ENCODE measurements at places on chromosomes 13 and 19.
A peak's percentile ranks its signal among the peaks of the same experiment; 100 is the strongest.

- no peak for DNase-seq
Observed at GRCh38 chr19:43720936-43721335, 5.1 kb downstream of the IRGC start.

DNA sequence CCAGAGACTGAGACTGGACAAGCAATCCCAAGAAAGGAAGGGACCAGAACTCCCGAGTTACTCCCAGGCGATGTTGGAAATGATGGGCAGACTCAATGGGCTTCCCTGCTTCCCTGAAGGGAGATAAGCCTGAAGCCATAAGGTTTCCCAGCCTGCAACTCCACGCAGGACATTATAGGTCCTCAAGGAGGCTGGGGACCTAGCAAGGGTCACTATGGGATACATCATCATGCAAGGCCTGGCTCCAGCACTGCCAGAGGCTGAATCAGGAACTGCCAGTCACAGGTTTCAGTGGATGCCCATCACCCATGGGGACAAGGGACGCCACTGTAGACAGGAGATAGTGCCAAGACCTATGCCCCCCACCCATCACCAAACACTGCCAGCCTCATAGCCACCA is 338.7 kb downstream of the IRS2 start:
- DNase-seq: no peak

- no peak for DNase-seq
Observed at GRCh38 chr13:28099396-28100149, 803 bp downstream of the FLT3 start.

DNA sequence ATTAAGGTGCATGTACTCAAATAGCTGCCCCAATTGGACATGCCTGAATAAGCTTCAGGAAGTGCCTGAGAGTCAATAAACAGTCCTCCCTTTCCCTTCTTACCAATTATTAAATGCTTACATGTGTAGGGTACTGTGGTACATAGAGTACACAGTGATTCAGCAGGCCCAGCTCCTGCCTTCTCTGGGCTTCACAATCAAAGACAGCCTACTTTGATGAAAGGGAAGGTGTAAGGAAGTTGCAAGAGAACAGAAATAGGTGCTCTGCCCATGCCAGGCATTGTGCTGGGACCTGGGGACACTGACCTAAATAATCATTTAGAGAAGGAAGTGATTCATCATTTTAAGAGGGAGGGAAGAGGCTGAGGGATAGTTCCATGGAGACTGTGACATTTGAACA is 17.2 kb downstream of the FRY start:
- DNase-seq: no peak

DNA sequence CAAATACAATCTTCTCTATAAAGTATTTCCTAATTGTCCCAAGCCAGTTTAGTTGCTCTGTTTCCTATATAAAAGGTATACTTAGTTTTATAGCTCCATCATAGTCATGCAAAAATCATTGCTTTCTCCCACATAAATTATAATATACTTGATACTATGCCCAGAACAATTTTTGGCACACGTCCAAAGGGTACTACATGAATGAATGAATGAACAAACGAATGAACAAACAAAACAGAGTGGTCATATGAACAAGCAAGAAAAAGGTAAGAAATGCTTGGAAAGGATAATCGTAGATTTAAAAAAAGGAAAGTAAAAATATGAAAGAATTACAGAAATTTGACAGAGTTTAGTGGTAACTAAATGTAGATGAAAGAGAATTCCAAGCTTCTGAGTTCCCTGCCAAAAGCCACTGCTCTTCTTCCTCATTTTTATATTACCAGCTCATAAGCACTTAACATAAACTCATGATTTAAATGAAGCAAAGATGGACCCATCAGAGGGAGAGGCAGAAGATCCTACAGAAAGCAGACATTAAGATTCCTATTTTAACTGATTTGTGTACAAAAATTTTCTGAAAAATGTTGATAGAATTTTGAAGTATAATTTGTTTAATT is 123.2 kb downstream of the ENOX1 start:
- no peak for DNase-seq

- no peak for DNase-seq
Observed at GRCh38 chr13:68850160-68850559, 1257.5 kb upstream of the ATXN8OS start.

DNA sequence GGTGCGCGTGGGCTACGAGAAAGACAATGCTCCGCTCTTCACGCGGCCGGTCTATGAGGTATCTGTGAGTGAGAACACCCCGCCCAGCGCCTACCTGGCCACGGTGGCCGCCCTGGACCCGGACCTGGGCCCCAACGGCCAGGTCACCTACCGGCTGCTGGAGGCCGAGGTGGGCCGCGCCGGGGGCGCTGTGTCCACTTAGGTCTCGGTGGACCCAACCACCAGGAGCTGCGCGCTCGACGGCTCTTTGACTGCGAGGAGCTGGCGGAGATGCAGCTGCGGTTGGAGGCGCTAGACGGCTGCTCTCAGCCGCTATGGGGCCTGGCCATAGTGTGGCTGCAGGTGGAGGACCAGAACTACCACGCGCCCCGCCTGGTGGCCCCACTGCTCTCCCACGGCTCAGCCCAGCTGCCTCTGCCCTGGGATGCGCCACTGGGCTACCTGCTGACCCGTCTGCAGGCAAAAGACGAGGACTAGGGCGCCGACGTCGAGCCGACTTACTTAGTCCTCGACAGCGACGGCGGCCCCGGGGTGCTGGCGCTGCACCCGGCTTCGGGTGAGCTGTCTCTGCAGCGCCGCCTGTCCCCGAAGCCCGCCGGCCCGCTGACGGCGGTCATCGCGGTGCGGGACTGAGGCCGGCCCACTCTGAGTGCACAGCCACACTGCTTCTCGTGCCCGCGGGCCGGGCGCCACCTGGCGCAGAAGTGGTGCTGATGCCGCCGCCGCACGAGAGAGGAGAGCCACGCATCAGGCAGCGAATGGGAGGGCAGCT is 173.0 kb downstream of the OLFM4 start:
- no peak for DNase-seq

DNA sequence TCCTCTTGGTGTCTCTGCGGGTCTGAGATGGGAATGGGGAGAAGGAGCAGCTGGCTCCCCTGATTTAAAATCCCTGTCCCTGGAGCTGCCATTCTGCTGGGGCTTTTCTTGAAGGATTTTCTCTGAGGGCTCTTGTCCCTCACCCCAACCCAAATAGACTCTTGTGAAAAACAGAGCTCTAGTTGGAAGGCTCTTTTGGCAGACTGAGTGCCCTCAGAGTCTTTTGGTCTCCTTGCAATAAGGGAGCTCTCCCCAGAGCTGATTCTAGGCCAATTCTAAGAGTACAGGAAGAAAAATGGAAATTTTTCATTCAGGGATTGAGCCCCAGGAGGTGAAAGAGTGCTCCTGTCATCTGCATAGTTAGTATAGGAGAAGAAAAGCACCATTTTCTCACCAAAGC is 238.3 kb downstream of the COG6 start:
- no peak for DNase-seq

GRCh38 chr19:7924241-7924640 is 1.7 kb downstream of the CTXN1 start:
- DNase-seq: no peak

GRCh38 chr19:33878910-33879810 is 82.5 kb downstream of the KCTD15 start:
- DNase-seq: no peak

GRCh38 chr13:40402931-40403431 is 263.5 kb downstream of the FOXO1 start:
- no peak for DNase-seq

GRCh38 chr13:74706801-74707200 is 572.6 kb upstream of the KLF12 start:
- DNase-seq: no peak

DNA sequence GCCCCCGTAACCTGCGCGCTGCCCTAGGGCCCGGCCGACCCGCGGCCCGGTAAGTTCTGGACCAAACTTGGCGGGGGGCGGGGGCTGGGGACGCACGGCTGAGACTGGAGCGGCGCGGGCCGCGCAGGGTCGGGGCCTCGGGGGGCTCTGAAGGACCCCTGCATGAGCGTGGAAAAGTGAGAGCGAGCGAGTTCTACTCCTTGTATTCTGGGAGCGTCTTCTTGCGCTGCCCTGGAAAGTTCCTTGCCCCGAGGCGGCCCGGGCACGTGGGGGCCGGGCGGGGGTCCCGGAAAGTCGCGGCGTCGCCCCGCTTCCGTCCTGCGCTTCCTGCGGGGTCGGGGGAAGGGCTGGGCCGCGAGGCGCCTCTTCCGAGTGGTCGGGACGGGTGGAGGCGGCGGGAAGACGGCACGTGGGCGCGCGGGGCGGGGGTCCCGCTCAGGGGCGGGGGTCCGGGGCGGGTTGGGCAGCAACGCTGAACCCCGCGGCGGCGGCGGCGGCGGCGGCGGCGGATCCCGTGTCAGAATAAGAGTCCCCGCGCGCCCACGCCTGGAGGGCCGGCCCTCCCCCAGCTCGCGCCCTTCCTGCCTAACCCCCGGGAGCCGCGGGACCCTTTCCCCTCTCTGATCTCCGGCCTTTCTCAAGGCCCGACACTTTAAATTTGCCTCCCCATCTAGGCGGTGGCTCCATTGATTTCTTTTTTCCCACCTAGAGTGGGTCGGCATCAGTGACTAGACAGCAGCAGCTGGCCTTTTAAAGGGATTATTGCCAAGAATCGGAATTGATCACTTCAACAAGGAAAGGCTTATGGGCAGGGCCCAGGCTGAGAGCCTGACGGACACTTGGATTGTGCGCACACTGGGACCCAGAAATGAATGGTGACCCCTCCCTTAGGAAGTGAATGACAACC is 749 bp downstream of the GATAD2A start:
- DNase-seq: peak; percentile 52

- DNase-seq: no peak
Observed at GRCh38 chr19:17684256-17684655, 3.9 kb downstream of the UNC13A start.

GRCh38 chr19:53537521-53538377 is at the start of gene ZNF331:
Gene ZNF331 (plus strand): TSS chr19:53538145. CDS start chr19:53569377, 31,232 bp downstream.
- DNase-seq: peak; percentile 78

- no peak for DNase-seq
Observed at GRCh38 chr13:66888698-66889097, 341.4 kb downstream of the PCDH9 start.

- DNase-seq: no peak
Observed at GRCh38 chr13:101916775-101917474, 464.4 kb downstream of the ITGBL1 start.

GRCh38 chr19:35514282-35514809 is 897 bp upstream of the DMKN start:
- no peak for DNase-seq

DNA sequence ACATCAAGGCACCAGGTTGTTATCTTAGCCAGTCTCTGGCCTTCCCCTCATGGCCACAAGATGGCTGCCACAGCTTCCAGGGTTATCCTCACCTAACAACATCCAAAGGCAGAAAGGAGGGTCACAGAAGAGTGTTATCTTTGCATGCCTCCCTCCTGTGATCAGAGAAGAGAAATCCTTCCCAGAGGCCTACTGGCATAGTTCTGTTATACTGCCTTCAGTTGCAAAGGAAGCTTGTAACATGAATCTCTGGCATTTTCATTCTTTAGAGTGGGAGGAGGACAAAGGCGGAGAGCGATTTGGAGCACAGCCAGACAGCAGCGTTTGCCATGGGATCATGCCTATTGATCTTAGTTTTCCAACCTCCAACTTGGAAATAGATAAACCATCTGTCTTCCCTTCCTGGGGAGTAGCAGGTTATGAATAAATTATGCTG is 135.7 kb downstream of the DNAJC15 start:
- DNase-seq: no peak

GRCh38 chr19:1062387-1063029 is 4.5 kb upstream of the ARHGAP45 start:
- DNase-seq: peak; percentile 71

- DNase-seq: no peak
Observed at GRCh38 chr13:100921139-100921538, 246.5 kb upstream of the TMTC4 start.

DNA sequence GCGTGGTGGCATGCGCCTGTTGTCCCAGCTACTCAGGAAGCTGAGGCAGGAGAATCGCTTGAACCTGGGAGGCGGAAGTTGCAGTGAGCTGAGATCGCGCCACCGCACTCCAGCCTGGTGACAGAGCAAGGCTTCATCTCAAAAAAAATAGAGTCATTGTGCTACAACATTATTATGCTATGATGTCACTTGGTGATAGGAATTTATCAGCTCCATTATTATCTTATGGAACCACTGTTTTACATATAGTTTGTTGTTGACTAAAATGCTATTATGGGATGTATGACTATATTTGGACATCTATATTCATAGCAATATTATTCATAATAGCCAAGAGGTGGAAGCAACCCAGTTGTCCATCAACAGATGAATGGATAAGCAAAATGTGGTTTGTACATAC is 26.4 kb upstream of the SLC7A1 start:
- no peak for DNase-seq

DNA sequence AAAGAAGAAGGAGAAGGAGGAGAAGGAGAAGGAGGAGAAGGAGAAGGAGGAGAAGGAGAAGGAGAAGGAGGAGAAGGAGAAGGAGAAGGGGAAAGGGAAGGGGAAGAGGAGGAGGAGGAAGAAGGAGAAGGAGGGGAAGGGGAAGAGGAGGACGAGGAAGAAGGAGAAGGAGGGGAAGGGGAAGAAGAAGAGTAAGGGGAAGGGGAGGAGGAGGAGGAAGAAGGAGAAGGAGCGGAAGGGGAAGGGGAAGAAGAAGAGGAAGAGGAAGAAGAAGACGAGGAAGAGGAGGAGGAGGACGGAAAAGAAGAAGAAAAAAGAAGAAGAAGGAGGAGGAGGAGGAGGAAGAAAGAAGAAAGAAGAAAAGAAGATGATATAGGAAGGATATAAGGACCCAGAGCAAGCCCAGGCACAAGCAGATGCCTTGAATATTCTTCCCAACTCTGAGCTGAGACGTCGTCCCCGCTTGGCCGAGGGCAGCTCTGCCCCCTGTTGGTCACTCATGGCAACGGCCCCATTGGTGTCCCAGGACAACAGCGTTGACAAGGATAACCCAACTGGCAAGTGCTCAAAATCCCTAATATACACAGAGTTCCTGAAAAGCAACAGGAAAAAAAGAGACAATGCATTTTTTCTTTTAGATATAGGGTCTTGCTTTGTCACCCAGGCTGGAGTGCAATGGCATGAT is 30.6 kb upstream of the IGSF23 start:
- DNase-seq: peak; percentile 6

DNA sequence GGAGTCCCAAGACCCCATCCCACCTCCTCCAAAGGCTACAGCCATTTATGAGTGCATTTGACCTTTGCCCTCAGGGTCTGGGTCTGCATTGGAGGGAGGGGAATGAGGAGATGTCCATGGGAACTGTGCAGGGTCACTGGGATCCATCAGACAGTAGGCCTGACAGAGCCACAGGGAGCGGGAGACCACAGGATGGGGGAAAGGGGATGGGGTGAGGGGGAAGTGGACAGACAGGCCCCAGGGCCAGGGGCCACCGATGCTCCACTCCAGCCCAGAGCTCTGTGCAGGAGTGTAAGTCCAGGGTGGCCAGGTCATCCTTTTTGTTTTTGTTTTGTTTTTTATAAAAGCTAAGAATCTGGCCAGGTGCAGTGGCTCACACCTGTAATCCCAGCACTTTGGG is 82.5 kb downstream of the CHST8 start:
- DNase-seq: no peak
